ENCODE measurements at places on chromosomes 7 and 10.

DNA sequence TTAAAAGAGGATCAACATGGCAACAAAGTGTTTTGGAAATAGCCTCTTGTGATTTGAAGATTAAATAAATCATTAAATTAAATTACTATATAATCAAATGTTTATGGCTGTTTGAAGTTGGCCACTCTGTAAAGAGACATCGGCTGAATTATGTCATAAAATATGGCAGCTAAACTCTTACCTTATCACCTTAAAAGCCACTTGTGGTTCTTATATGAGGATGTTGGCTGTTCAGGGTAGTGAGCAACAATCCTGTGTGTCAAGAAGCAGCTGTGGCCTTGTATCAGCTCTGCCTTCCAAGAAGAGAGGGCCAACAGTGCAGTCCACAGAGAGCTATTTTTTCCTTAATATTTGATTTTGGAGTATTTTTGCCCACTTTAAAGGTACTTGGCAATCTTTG is 113.4 kb upstream of the CDK6 start:
- DNase-seq = no peak

GRCh38 chr7:2810682-2811415 is 33.3 kb downstream of the GNA12 start:
- DNase-seq = no peak

- DNase-seq = no peak
Measured at GRCh38 chr7:113394856-113395255, 276.5 kb upstream of the SMIM30 start.

DNA sequence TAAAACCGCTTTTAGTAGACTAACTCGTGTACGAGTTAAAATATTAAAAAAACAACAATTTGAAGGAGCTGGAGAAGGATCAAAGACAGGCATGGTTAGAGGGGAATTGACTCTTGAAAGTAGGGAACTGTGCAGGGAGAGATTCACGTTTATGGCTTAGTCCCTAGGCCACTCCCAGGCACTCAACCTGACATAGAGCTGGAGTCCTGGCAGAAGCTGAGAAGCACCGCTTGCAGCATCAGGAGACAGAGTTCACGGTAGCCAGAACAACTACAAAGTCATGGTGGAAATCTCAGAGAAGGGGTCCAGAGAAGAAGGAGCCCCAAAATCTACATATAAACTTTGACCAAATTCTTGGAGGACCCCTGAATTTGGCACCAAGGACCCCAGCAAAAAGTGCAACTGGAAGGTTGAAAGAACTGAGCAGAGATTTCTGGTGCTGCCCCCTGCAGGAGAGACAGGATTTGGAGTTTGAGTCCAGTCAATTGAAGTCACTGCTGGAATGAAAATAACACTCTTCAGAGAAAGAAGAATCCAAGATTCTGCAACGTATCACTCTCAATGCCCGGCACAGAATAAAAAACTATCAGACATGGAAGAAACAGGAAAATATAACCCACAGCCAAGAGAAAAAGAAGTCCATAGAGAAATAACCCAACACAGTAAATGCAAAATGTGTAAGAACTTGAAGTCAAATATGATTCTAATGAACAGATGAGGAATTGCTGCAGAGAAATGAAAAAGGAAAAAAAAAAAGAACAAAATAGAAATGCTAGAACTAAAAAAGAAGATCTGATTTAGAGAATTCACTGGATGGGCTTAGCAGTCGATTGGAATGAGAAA is 493.3 kb upstream of the PODXL start:
- DNase-seq = peak; percentile 60

GRCh38 chr7:24783698-24784097 is 26.4 kb upstream of the GSDME start:
- no peak for DNase-seq

DNA sequence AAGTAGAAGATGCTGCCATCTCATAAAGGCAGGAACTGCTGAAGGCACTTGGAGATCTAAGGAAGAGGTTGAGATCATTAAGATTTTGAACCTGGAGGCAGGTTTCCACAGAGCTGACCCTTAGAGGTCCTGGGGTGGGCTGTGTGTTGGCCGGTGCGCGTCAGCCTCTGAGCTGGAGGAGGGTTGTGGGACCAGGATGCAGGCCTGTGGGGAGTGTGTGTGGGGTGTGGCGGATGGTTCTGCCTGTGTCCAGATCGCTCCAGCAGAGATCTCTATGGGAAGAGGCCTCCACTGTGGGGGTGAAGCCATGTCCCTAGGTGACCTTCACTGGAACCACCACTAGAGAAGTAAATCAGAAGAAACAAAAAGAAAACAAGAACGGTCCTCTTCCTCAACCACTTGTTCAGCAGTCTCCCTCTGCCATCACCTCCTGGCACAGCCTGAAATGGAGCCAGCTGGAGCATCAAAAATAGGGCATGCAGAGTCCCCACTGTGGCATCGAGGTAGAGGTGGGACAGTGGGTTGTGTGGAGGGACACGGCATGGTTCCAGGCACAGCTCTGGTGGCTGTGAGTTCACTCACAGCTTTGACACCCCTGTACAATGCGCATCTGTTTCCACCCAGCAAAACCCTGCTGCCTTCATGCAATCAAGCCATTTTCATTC is 453.8 kb downstream of the TCERG1L start:
- DNase-seq = no peak

DNA sequence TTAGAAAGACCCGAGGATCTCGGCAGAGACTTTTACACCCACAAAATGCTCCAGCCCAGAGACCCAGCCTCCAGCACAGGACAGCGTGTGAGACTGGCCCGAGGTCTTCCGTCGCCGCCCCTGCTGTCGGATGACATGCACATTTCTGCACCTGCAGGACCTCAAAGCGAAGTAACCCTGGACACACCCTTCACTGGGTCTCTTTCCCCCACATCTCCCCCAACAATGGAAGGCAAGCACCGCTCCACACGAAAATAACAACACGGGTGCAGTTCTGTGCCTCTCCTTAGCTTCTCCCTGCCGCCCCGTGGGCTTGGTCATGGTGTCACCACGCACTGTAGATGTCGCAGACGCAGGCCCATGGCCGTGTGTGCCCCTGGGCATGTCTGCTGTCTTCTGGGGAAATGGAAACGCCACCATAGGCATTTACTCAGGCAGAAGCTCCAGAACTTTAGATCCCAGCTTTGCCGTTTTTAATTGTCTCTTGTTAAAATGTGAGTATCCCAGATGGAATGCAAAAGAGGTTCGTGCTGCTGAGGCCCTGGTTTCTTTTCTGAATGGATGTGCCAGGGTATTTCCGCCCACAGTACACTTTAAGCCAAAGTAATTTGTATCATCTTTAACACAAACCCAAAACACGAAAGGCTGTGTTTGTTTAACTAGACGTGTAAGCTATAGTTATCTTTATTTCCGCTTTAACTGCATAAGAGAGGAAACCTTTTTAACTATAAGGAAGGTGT is 237.9 kb downstream of the MGMT start:
- no peak for DNase-seq

- no peak for DNase-seq
Measured at GRCh38 chr7:138359870-138360559, 100.0 kb upstream of the TRIM24 start.

DNA sequence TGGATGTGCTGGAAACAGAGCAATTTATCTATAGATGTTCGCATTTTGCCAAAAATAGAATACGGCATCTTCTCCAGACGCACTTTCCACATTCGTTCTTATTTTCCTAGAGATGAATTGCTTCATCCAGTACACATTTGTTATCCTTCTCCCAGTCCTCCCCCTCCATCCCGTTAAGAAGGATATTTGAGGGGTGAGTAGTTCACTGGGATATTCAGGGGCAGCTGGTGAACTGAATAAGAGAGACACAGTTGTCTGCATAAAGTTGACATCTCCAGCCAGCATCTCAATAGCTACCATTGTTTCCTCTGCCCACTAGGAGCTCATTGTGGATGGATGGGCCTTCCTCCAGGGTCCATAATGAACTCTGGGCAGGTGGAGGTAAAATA is 456.8 kb upstream of the NRP1 start:
- DNase-seq = no peak

- no peak for DNase-seq
Measured at GRCh38 chr7:73582664-73583202, 4.4 kb upstream of the TBL2 start.

DNA sequence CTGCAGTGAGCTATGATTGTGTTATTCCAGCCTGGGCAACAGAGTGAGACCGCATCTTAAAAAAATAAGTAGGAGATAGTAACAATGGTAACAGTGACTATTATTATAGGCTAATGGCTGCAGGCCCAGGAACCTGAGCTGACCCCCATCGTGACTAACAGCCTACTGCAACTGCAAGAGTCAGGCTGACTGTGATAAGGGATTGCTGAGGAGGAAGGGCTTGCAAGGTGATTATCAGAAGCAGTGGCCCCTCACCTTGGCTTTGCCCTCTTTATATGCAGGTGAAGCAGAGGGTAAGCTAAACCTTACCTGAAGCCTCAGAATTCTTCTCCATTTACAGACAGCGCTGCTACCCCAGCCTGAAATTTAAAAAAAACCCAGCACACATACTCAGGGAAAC is 83.9 kb upstream of the SDK1 start:
- no peak for DNase-seq

DNA sequence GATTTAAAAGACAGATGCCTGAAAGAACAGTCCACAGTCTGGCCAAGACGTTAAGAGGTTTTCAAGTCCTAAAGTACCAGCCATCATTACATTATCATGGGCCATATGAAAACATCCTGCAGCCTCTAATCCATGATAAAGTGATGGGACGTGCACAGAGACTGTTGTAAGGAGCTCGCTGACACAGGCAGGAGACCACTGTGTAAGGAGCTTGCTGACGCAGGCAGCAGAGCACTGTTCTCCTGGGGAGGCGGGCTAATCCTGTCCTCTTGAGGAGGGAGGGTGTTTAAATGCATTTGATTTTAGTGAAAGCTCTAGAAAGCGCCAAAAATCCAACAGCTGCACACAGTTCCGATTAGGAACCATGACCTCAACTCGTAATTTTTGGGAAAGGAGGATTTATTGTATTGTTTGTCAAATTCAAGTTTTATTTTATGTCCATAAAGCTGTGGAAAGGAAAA is 16.9 kb downstream of the SVIL start:
- no peak for DNase-seq

DNA sequence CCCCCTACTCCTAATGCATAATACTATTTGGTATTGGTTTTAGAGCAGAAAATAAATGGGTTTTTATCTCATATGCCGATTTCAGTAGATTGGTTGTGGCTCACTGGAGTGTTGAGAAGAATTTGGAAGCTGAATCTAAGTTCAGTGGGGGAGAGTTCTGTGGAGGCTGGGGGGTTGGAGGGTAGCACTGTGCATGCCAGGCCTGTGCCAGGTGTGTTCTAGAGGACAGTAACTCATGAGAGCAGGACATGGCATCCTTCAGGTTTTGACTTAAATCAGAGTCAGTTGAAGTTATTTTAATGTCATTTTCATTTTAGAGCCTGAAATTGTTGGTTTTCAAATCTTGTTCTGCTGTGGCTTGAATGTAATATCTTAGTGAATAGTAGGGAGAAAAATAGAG is 79.5 kb downstream of the EEPD1 start:
- no peak for DNase-seq

GRCh38 chr7:154442939-154443338 is 390.7 kb downstream of the DPP6 start:
- DNase-seq = no peak
